ENCODE measurements at places on chromosomes 7 and 10.

DNA sequence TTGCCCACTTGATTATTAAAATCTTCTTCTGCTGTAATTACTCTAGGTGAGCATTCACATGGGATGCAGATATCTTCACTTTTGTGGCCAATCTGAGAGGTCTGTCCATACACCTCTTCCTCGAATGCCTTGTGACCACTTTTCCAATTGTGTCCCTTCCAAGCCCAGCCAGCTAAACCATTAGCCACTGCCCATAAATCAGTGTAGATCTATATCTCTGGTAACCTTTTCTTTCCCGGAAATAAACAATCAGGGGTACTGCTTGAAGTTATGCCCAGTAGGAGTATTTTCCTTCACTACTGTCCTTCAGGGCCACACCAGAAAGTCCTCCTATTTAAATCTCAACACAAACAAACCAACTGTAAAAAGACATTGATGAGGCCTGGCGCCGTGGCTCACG, 104.6 kb upstream of the KCNMA1 start:
- no peak for DNase-seq

DNA sequence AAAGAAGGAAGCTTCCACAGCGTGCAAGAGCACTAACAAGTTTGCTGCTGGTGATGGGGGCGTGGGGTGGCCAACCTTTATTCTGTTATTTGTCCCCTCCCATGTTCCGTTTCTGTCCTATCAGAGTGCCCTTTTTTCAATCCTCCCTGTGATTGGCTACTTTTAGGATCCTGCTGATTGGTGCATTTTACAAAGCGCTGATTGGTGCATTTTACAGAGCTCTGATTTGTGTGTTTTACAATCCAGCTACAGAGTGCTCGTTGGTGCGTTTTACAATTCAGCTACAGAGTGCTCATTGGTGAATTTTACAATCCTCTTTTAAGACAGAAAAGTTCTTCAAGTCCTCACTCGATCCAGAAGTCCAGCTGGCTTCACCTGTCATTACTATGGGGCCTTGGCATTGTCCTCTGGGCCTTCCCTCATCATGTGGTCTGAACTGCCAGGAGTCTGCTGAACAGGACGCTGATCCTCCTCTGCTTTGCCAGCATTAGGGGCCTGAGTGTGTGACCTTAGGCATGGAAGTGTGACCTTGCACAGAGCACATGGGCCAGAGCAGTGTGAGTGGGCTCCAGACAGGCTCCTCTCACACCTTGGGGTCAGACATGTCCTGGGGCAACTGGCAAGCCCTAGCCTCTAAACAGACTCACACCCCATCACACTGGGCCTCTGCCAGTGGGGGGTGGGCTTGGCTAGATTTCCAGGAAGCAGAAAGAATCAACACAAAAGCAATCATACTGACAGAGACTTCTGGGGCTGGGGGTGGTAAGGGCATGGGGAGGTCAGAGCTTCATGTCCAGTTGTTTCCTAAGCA, 167.4 kb downstream of the PTPN20 start:
- no peak for DNase-seq

DNA sequence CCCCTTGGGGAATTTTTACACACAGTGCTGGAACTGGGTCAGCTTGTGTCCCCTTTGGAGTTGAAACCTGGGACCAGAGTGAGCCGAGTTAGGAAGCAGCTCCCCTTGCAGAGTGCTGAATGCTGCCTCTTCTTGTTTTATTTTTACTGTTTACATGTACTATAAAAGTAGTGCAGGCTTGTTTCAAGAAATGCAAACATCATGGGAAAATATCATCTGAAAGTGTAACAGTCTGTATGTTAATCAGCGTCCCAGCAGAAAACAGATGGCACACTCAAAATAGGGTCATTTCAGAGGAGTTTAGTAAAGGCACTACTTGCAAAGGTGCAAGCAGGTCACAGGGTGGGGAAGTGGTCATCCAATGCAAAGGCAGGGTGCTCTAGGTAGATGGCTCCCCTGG, 30.1 kb downstream of the CXCL12 start:
- no peak for DNase-seq

GRCh38 chr10:26755443-26755903, 58.0 kb downstream of the PDSS1 start:
- peak; percentile 54 for DNase-seq

DNA sequence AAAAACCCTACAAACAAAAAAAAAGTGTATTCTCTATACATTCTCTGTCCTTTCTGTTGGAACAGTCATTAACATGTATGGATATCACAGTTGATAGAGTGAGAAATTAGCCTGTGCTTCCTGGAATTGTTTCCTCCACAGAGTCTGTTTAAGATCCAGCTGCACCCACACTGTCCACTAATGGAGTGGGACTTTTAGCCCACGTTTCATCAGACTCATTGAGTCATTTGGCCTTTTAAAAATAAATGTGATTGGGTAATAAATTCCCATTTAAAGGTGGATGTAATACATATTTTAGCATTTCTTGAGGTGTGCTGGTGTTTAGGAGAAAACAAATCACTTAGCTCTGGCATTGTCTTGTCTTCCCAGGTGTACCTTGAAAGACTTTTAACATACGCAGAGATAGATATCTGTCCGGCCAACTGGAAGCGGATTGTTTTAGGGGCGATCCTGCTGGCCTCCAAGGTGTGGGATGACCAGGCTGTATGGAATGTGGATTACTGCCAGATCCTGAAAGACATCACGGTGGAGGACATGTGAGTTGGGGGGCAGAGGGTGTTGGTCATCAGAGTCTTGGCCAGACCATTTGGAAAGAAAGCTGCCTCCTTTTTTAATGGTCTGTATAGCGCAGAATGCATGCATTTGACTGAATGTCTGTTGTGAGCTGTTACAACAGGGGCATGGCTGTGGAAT, 52.3 kb upstream of the GJD4 start:
- DNase-seq = peak; percentile 36

DNA sequence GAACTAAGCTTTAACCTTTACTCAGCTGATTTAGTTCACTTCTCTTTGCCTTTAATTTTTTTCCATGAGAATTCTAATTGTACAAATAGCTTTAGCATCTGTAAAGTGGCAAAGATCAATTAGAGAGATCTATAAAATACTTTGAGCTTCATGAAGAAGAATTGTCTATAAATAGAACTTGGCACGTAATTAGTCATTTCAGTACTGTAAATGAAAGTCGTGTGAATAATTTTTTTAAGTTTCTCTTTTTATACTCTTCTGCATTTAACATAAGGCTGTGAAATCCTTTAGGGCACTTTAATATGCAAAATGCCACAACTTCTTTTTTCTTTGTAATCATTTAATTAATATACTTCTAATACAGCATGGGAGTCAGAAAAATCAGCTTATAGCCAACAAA, 177.8 kb downstream of the CSTF2T start:
- DNase-seq = no peak

DNA sequence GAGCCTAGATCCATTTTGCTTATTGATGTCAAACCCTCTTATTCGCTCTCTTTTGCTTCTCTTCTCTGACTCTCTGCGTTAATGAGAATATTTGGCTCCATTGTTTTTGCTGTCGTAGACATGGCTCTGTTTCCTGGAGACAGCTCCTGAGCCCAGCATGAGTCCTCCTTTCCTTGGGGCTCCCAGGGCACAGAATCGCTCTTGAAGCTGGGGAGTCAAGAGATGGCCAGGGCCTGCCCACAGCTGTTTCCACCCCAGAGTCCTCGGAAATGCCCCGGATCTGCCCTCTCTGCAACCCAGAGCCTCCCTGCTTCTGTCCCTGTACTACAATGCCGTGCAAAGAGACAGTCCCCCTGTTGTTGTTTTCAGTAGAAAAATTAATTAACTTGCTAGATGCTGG, 566.7 kb upstream of the FOXK1 start:
- DNase-seq = no peak

DNA sequence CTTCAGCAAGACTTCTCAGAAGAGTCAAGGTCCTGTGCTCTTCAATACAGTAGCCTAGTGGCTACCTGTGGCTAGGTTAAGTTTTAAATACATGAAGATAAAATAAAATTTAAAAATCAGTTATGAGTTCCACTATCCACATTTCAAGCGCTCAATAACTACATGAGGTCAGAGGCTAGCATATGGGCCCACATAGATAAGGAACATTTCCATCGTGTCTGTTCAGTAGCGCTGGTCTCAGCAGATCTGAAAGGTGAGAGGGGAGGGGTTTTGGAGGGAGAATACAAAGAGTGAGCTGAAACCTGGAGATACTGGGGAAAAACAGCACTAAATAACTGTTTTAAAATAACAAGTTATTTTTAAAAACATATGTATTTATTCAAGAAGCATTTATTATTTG, 219.0 kb downstream of the TRIL start:
- DNase-seq = no peak

DNA sequence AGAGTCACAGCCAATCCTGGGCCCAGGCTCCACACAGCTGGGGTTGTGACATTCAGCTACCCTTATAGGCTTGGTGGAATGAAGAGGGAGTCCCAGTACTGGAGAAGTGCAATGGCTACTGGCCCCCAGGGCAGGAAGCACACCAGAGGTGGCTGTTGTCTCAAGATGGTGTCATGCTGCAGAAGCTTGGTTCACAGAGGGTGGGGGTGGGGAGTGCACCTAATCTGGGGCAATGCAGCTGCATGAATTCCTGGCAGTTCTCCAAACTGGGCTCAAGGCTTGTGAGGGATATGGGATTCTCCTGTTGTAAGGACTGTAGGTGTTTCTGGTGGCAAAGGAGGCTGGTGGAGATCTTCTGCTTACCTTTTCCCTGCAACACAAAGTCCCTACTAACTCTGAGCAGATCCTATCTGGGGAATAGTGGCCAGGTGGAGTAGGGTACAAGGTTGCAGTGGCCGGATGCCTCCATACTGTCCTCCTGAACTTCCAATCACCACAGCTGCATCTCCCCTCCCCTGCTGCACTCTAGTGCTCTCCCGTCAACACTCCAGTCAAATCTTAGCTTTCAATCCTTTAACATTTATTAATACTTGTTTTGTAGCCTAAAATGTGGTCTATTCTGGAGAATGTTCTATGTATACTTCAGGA, 27.4 kb upstream of the PLA2G12B start:
- DNase-seq = no peak

DNA sequence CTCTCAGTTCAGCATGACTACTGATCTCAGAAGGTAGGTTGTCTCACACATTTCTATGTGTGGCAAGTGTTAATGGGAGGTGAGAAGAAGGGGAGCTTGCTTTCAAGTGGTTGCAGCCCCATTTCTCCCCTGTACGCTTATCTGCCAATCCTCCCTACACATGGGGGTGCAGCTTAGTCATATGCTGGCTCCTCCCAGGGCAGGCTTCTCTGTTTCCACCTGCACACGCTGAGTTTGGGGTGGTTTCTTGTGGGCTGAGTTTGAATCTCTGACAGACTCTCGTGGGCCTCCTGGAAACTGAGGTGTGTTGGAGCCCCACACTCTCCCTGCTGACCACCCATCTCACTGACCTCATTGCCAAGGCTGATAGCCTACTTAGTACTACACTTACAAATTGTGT, 435.8 kb upstream of the MTPN start:
- no peak for DNase-seq

DNA sequence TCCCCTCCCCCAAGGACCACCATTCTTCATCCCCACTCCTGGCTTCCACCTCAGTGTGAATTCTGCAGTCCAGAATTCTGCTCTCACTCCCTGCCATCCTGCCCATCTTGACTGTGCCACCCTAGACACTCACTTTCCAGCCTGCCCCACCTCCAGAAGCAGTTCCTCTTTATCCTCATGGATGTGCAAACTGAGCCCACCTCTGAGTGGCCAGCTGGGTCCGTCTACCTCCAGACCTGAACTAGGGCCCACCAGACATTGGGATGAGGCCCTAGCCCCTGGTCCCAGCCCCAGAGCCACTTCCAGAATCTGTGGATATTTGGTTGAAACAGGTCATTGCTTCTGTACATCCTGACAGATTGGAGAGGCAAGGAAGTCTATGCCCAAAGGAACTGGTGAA, 58.5 kb downstream of the GRID1 start:
- no peak for DNase-seq

GRCh38 chr7:157984423-157985163, 603.0 kb downstream of the PTPRN2 start:
- no peak for DNase-seq

DNA sequence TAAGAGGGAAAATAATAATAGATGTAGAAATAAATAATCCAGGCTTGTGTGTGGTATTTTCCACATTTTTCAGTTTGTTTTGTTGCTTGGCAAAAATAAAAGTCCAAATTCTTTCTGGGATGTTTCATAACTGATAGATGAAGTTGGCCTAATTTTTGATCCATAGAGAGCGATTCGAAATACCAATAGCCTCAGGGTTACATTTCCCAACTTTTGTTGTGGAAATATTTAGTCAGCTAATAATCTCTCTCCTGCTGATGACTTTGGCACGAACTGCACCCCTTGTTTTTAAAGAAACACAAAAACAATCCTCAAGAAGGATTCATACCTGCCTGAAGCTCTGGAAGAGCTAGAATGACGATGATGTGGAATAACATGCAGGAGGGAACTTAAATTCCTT, 483.2 kb downstream of the ADRA2A start:
- peak; percentile 40 for DNase-seq

DNA sequence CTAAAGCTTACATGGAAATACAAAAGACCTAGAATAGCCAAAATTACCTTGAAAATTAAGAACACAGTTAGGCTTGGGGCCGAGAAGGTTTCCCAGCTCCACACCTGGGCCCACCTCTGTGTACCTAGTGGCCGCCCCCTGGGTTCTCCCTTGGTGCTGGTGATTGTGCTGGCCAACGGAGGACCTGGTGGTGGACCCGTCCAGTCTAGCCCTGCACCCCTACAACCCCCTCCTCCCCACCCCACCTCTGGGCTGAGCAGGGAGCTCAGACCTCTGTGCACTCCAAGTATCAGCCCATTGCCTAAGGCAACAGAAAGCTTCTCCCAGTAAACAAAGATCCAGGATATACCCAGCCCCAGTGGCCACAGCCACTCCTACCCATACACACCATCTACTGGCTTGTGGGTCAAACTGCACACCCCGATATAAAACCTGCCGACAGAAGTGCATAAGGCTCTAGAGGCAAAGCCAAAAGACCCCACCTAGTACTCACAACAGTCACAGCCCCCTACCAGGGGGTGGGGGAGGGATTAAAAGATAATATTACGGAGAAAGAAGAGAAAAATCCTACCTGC, 105.0 kb upstream of the DIP2C start:
- DNase-seq = peak; percentile 51

- DNase-seq = peak; percentile 45
Measured at GRCh38 chr7:106345421-106346166, 60.8 kb upstream of the NAMPT start.

DNA sequence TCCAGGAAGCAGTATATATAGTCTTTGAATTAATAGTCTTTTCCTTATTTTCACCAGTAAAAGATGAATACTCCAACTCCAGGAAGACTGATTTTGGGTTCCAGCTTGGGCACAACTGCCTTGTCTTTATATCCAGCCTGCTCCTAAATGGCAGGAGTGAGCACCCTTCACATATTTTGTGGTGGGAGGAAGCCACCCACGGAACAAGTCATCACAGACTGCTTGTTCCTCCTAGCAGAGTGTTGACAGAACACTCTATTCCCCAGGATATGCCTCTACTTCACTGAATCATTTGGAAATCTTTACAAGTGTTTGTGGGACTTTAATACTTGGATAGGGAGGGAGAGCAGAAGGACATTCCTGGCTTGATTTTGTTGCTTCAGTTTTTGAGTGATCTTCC, 31.7 kb downstream of the ITPRID1 start:
- DNase-seq = no peak

GRCh38 chr10:86252079-86252478, 114.5 kb downstream of the GRID1 start:
- DNase-seq = no peak

GRCh38 chr7:100559127-100559526, 14.6 kb downstream of the SAP25 start:
- no peak for DNase-seq

Measured in GM23248 (cell line).